T-cell (primary cell): ENCODE measurements at places on chromosomes 2 and 18. TPM values are rescaled to one million over a fixed set of nuclear protein-coding genes. Genes with fewer than 3 reads are reported as not detected.

- no peaks in the 10 kb centered on the region for H3K27me3 ChIP-seq
- H3K27ac ChIP-seq: peak overlapping the region; percentile 63
- peaks cover 34% of the 10 kb centered on the region for H3K4me1 ChIP-seq
- H3K4me3 ChIP-seq: no peak overlapping the region
- peak; percentile 3 for DNase-seq
These were observed 123.5 kb downstream of the TANC1 start for GRCh38 chr2:159091976-159092375.

Gene ANKAR
- total RNA-seq: 12.6 TPM

DNA sequence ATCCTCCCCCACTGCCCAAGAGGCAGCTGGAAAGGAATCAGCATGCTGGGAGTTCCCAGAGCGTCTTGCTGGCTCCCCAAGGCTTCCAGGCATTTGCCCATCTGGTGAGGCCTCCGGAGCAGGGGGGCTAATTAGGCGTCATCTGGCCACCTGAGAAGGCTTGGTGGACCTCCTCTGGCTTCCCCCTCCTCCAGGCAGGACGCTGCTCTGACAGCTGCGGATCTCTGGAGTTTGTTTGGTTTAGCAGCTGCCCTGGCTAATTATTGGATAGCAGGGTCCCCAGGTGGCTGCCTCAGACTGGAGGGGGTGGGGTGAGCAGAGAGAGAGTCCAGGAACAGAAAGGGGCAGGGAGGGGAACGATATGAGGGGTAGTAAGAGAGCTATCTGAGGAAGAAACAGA is 425.2 kb upstream of the MEX3C start:
- H3K36me3 ChIP-seq: no peaks in the 10 kb centered on the region
- H3K4me3 ChIP-seq: no peak overlapping the region
- no peak for DNase-seq
- H3K27me3 ChIP-seq: peaks cover 11% of the 10 kb centered on the region

Gene WDPCP
- 8.5 TPM for total RNA-seq

Gene ZBTB14
- 41.8 TPM for total RNA-seq

DNA sequence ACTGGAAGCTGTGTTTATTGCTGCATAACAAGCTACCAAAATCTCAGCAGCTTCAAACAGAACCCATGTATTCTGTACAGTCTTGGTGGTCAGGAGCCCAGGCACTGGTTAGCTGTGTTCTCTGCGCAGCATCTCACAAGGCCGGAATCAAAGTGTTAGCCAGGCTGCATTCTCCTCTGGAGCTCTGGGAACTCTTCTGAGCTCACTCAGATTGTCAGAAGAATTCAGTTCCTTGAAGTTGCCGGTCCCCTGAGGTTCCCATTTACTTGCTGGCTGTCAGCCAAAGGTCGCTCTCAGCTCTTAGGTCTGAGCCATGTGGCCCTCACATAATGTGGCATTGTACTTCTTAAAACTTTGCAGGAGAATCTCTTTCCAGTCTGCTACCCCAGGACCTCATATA is 123.6 kb upstream of the SMIM21 start:
- no peak overlapping the region for H3K27ac ChIP-seq
- no peak overlapping the region for H3K4me3 ChIP-seq
- no peaks in the 10 kb centered on the region for H3K27me3 ChIP-seq
- H3K4me1 ChIP-seq: no peaks in the 10 kb centered on the region
- DNase-seq: no peak
- no peaks in the 10 kb centered on the region for H3K36me3 ChIP-seq

DNA sequence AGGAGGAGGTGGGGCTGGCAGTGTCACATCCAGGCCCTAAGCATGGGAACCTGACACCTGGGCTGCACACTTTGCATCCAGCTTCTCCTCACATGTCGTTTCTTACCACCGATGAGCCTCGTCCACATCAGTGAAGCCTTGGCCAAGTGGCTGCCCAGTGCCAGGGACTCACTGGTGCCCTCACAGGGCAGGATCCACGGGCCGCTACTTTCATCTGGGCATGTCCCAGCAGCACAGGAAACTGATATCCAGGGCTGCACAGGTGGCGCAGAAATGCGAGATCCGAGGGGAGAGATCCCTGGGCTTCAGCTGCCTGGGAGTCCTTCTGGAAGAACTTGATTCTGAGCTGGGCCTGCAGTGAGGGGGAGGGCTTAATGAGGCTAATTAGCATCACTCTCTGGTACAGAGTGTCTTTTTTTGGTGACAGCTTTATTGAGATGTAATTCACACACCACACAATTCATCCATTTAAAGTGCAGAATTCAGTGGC is 291.6 kb upstream of the HDAC4 start:
- no peak overlapping the region for H3K27ac ChIP-seq
- no peaks in the 10 kb centered on the region for H3K4me1 ChIP-seq
- no peak overlapping the region for H3K4me3 ChIP-seq
- no peaks in the 10 kb centered on the region for H3K27me3 ChIP-seq
- H3K36me3 ChIP-seq: no peaks in the 10 kb centered on the region
- no peak for DNase-seq

Gene TDRD15
- not detected for total RNA-seq

DNA sequence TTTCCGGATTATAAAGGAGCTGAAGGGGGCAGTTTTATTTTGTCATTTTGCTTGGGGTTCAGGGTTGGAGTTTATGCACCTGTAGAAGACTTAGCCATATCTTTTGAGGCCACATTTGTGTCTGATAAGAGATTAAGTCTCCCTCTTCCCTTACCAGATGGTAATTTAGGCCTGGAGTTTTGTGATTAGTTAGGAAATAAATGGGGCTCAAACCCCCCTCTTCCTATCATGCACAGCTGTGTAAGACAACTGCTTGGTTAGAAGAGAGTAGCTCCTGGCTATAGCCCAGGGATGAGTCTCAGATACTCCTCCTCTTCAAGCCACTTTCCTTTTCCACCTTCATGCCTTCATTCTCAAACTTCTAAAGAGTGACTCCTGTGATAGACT is 802 bp upstream of the SAP130 start:
- peaks cover under 1% of the 10 kb centered on the region for H3K27me3 ChIP-seq
- DNase-seq: no peak
- H3K4me1 ChIP-seq: peaks cover 11% of the 10 kb centered on the region
- peak overlapping the region; percentile 70 for H3K27ac ChIP-seq

- peaks cover 3% of the 10 kb centered on the region for H3K36me3 ChIP-seq
- DNase-seq: no peak
- no peak overlapping the region for H3K4me3 ChIP-seq
- no peaks in the 10 kb centered on the region for H3K27me3 ChIP-seq
- H3K4me1 ChIP-seq: peaks cover 6% of the 10 kb centered on the region
These were observed 15.8 kb downstream of the CCNYL1 start for GRCh38 chr2:207727261-207727660.

Gene NGEF
- total RNA-seq: not detected

DNA sequence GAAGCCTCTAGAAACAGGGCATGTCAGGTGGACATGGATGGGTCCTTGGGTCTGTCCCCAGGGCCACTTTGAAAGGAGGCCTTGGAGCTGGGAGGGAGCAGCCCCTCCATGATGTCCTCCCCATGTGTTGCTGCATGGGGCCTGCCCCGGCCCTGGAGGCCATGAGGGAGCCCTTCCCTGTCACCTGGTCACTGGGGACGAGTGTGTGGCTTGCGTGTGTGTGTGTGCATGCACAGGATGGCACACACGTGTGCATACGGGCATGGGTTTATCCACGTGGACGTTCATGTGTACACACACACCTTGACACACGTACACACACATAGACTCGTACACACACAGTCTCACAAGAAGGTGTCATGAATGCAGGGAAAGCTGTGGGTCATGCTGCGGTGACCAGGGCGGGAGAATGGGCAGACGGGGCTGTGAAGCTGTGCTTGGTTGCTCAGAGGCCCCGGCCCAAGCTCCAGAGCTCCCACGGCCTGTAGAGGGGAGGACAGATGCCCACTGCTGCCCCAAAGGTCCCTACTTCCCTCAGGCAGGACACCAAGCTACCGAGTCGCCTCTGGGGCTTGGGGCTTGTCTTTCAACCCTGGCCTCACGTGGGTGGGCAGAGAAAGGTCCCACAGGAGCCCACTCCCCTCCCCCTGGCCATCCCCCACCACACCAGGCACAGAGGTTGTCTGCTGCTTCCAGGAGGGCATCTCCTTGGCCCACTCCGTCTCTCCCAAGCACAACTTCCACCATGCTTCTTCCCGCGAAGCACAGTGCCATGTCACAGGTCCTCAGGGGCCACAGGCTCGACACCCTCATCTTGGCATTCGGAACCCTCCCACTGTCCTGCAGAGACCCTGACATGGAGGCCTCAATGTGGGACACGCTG is 42.3 kb upstream of the GPC1 start:
- no peak overlapping the region for H3K4me3 ChIP-seq
- no peak for DNase-seq
- no peak overlapping the region for H3K27ac ChIP-seq
- no peaks in the 10 kb centered on the region for H3K27me3 ChIP-seq
- no peaks in the 10 kb centered on the region for H3K36me3 ChIP-seq

- no peaks in the 10 kb centered on the region for H3K27me3 ChIP-seq
- no peak overlapping the region for H3K4me3 ChIP-seq
- DNase-seq: no peak
- H3K4me1 ChIP-seq: no peaks in the 10 kb centered on the region
- no peak overlapping the region for H3K27ac ChIP-seq
- H3K36me3 ChIP-seq: no peaks in the 10 kb centered on the region
These were observed 27.7 kb downstream of the MYL1 start for GRCh38 chr2:210287301-210287700.

GRCh38 chr2:28567061-28567471 is 71.2 kb downstream of the PLB1 start:
- H3K4me3 ChIP-seq: peak overlapping the region; percentile 67
- no peaks in the 10 kb centered on the region for H3K27me3 ChIP-seq
- H3K27ac ChIP-seq: peak overlapping the region; percentile 61
- DNase-seq: peak; percentile 48

DNA sequence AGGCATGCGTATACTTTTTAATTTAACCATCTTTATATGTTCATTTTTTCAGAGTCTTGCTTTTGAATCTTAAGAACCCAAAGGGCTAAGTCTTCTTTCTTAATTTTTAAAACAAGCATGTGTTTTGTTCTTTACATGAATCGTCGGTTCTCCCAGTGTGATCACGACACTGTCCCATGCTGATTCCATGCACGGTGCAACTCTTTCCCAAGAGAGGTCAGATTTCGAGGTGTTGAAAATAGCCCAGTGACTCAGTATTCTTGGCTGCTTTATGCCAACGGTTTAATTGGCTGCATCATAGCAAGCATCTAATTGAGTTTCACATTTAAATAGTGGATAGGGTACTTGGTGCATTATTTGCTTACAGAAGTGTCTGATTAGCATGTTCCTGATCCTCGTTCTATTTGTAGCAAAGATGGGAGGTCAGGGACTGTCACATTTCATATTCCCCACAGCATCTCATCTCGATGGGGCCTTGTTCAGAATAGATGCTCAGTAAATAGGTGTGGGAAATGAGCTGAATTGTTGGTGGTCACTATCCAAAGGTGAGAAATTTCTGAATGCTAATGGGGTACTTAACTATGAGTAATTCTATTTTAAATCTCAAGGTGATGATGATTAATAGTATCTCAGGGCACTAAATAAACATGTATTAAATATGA is 2.8 kb downstream of the NPAS2 start:
- no peak overlapping the region for H3K4me3 ChIP-seq
- no peak overlapping the region for H3K27ac ChIP-seq
- H3K27me3 ChIP-seq: peaks cover 2% of the 10 kb centered on the region

- H3K4me3 ChIP-seq: no peak overlapping the region
- no peaks in the 10 kb centered on the region for H3K27me3 ChIP-seq
- H3K36me3 ChIP-seq: peaks cover 7% of the 10 kb centered on the region
- no peak for DNase-seq
These were observed 38.5 kb downstream of the NPC1 start for GRCh38 chr18:23547846-23548245.

Gene DES
- 1.3 TPM for total RNA-seq

DNA sequence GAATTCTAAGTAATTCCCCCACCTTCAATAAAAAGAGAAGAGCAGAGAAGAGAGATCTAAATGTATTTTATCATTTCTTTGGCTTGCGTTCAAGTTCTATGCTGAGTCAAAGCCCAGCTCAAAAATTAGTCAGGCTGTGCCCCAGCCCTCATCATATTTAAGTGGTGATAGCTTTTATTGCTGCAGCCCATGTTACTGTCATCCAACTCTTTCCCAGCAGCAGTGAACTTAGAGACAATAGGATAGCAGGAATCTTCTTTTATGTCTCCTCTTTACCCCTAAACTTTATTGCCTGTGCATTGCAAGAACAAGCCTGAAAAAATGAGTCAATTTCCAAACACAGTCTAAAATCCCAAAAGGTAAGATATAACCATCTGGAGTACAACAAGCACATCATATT is 1599.3 kb upstream of the PIK3C3 start:
- DNase-seq: no peak
- no peak overlapping the region for H3K4me3 ChIP-seq
- H3K27ac ChIP-seq: no peak overlapping the region
- no peaks in the 10 kb centered on the region for H3K27me3 ChIP-seq
- no peaks in the 10 kb centered on the region for H3K36me3 ChIP-seq
- H3K4me1 ChIP-seq: no peaks in the 10 kb centered on the region

Gene COL3A1
- total RNA-seq: not detected

DNA sequence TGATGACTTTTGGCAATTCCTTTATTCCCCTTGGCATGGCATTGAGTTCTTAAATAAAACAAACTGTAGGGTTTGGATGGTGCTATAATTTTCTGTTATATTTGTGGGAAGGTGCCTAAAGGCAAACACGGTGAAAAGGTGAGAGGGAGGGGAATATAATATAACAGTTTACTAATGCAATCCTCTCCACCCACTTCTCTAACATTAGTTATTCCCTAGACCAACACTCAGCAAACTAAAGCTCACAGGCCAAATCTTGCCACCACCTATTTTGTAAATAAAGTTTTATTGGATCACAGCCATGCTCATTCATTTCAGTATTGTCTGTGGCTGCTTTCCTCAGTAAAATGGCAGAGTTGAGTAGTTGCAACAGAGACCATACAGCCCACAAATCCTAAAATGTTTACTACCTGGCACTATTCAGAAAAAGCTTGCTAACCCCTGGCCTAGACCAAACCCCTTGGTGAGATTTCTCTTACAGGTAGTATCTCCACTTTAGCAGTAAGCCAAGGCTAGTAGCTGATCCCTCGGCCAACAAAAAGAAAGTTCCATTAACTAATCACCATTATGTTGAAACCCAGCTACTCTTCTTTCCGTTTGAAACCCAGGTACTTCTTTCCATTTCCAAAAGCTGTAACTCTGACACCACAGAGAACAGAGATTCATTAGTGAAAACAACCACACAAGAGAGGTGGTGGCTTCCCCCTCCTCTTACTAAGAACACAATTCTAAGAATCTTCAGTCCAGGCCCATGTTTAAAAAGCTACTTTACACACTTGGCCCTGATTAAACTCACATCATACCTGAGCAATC is 136.1 kb upstream of the CHAC2 start:
- H3K36me3 ChIP-seq: no peaks in the 10 kb centered on the region
- H3K4me1 ChIP-seq: no peaks in the 10 kb centered on the region
- no peak overlapping the region for H3K27ac ChIP-seq
- no peaks in the 10 kb centered on the region for H3K27me3 ChIP-seq
- no peak for DNase-seq
- no peak overlapping the region for H3K4me3 ChIP-seq

- no peaks in the 10 kb centered on the region for H3K4me1 ChIP-seq
- DNase-seq: no peak
- H3K27ac ChIP-seq: no peak overlapping the region
- H3K4me3 ChIP-seq: no peak overlapping the region
These were observed 43.4 kb downstream of the ZCCHC2 start for GRCh38 chr18:62566199-62566598.
